ENCODE measurements at places on chromosomes 5 and 9.

- no peak for DNase-seq
These were observed 73.4 kb upstream of the MEF2C start for GRCh38 chr5:88956416-88956815.

DNA sequence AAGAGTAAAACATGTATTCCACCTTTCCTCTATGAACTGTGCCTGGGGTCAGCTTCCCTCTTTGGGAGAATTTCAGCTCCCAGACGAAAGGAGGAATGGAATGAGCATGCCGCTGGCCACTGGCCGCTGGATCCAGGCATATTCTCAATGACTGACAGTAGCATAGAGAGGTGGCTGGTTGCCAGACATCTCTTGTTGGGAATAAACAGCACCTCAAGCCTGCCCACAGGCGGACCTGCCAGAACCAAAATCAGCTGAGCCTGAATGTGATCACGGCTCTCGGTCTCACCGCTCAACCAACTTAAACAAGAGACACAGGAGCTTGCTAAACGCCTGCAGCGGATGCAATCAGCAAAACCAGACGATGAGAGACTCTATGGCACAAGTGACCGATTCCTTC, 20.6 kb downstream of the TBC1D9B start:
- no peak for DNase-seq

GRCh38 chr5:179864686-179865085, 6.1 kb upstream of the MRNIP start:
- no peak for DNase-seq

DNA sequence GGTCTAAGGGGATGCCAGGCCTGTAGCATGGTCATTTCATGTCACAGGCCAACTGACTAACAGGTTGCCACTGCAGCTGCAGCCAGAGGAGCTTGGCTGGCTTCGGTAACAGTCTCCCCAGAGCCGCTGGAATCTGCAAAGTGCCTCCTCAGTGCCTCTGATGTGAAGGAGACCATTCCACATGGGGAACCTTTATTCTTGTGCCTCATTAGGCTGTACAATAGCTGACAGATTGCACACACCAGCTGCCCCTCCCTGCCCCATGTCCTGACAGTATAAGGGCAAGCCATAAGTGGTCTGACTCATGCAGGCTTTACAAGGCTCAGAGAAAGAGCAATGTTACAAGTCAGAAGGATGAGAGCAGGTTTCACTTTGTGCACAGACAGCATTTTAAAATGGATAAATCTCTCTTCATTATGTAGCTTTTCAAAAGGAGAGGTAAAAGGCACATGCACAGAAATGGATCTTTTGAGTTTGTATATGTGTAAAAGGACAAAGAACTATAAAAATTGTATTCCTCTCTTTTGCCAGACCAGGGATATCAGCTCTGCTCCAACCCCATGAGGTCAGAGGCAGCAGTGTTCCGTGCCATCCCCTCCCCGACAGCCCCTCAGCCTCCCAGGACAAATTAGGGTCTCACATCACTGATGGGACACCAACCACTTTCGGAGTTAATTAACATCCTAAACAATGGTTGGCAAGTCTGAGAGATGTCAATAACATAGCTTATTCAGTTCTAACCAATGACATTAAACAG, 467.8 kb downstream of the TMEM232 start:
- DNase-seq, result no peak

DNA sequence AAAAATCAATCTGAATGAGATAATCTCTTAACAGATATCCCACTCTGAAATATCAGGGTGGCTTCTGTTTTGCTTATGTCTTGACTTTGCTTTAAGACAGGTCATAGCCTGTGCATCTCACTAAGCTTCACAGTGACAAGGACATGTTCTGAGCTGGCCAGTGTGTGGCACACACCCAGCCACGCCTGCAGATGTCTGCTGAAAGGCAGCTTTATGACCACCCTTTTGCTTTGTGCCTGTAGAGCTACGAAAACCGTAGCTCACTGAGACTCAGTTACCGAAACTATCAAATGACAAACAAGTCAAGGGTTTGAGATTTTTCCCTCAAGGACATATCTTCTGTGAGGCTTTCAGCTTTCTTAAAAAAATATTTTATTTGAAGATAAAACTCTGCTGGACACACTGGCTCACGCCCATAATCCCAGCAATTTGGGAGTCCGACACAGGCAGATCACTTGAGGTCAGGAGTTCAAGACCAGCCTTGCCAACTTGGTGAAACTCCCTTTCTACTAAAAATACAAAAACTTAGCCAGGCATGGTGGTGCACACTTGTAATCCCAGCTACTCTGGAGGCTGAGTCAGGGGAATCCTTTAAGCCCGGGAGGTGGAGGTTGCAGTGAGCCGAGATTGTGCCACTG, 233.2 kb downstream of the SPATA31A1 start:
- DNase-seq, result no peak

GRCh38 chr5:78829811-78830527, 155.1 kb downstream of the ARSB start:
- DNase-seq, result no peak

GRCh38 chr5:131611064-131611381, 24.0 kb downstream of the RAPGEF6 start:
- no peak for DNase-seq

GRCh38 chr5:6755941-6756340, 42.7 kb downstream of the TENT4A start:
- DNase-seq, result no peak

GRCh38 chr5:143613329-143613728, 198.6 kb upstream of the HMHB1 start:
- no peak for DNase-seq

DNA sequence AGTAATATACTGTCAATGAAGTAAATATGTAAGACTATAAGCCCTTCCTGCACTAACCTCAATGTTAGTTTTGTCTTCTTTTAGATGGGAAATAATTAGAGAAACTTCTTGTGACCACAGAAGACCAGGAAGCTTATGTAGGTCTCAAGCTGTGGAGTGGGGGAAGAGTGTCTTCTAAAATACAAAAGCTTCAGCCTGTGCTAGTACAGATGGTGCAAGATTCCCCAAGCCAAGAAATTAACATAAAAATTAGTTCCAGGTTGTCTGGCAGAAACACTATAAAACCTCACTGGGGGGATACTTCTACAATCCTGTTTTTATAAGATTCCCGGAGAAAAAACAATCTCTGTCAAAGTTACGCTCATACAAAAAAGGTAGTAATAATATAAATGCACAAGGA, 103.6 kb downstream of the FNBP1 start:
- no peak for DNase-seq

- DNase-seq, result no peak
These were observed 12.9 kb downstream of the MINAR2 start for GRCh38 chr5:129760636-129761325.

- peak; percentile 48 for DNase-seq
These were observed 260.3 kb upstream of the ADAMTS16 start for GRCh38 chr5:4879693-4880303.

GRCh38 chr5:154112255-154112654, 73.5 kb downstream of the MFAP3 start:
- no peak for DNase-seq

- DNase-seq, result no peak
These were observed 2.7 kb downstream of the BNC2 start for GRCh38 chr9:16867576-16868311.

GRCh38 chr5:148825716-148826052, 727 bp upstream of the ADRB2 start:
- no peak for DNase-seq

DNA sequence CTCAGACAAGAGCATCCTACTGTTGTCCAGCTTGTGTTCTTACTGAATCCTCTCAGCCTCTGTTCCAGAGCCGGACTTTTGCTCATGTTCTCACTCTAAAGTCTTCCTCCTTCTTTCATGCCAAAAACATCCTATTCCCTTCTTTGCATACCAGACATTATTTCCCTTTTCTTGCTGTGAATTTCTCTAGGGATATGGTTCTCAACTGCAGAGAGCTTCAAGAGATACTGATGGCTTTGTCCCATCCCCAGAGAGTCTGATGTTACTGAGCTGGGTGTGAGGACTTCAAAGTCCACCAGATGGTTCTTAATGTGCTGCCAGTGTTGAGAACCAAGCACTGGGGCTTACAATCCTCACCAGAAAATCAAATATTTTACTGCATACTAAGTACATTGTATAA, 98.6 kb upstream of the FER start:
- no peak for DNase-seq

- no peak for DNase-seq
These were observed 7.4 kb downstream of the UGCG start for GRCh38 chr9:111904026-111904425.

- no peak for DNase-seq
These were observed 47.2 kb downstream of the AOPEP start for GRCh38 chr9:94773655-94774054.

DNA sequence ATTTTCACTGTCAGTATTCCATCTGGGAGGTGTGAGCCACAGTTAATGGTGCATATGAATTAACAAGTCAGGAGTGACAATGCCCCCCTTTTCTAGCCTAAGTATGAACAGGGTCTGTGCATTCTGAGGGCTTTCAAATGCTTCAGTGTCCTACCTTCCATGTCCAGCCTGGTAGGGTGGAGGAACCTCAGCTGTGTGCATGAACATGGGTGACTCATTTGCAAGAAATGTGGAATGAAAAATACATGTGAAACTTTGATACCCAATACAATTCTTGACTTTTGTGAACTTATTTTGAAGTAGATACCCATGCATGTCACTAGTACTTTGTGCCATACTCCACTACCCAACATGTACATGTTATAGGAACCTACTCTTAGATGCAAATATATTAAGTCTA, 375.8 kb downstream of the SEMA5A start:
- DNase-seq, result no peak

DNA sequence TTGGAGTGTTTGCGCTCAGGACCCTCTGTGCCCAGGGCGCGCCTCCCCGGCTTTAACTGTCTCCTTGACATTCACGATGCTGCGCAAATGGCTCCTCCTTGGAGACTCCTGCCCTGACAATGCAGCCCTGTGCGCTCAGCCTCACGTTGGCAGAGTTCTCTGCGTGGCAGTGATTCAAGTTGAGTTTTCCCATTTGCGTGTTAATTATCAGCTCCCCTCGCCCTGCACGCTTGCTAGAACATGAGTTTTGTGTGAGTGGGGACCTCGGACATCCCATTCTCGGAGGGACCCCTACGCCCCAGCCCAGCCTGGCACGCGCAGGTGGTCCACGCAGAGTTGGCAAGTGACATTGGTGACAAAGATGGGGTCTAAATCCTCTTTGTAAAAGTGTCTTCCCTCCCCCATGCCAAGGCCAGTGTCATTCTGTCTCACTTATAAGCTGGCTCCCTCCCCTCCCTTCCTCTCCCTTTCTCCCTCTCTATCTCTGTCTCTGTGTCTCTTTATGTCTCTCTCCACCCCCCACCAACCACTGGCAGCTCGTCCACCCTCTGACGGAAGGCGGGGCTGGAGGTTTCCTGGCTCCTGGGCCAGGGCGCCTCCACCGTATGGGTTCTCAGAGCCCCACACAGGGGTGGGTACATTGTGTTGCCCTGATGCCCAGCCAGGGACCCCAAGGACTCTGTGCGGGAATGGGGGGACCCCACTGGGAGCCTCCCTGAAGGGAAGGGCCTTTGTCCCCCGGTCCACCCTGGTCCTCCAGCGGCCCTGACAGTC, 169.3 kb downstream of the OLFM1 start:
- DNase-seq, result no peak

GRCh38 chr5:72265032-72265877, 54.8 kb downstream of the MRPS27 start:
- no peak for DNase-seq

- DNase-seq, result peak; percentile 8
These were observed 3.5 kb downstream of the IFNA2 start for GRCh38 chr9:21381448-21382339.

- DNase-seq, result no peak
These were observed 18.1 kb upstream of the RPL26L1 start for GRCh38 chr5:172941067-172941516.

DNA sequence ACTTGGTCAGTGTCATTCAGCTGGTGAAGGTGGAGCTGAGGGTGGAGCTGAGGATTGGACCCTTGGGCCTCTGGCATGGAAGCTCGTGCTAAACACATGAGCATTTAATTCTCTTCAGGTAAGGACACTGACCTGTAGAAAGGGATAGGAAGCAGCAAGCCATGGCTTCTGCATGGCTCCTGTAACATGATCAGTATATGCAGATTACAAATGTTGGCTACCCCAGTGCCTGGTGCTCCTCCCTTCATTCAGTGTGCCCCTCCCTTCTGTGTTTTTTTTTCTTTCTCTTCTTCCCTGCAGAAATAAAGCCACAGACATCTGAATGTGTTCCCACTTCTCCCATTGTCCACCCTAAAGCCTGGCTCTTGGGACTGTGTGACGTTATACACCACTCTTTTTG, 52.9 kb downstream of the ARHGAP26 start:
- DNase-seq, result no peak

DNA sequence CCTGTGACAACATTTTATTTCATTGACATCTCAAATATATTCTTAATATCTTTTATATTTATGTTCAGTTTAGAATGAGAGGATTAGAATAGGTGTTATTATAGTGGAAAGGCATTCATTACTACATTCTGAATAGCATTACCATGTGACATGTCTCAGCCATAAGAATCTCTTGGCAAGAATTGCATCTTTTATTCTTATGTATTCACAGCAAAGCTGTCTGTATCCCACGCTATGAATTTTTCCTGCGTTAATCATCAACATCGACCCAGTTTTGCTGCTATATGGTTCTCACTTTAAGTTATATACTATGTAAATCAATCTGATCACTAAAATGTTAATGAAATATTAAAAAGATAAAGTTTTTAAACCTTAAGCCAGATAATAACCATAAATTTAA, 248.6 kb downstream of the TMEM232 start:
- DNase-seq, result no peak

DNA sequence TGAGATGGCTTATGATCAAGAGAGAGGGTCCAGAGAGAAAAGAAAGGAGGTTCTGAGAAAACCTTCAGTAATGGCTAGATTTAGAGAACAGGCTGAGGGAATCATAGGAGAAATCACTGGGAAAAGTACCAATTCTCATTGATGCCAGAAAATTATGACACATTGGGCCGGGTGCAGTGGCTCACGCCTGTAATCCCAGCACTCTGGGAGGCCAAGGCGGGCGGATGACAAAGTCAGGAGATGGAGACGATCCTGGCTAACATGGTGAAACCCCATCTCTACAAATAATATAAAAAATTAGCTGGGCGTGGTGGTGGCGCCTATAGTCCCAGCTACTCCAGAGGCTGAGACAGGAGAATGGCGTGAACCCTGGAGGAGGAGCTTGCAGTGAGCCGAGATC, 29.5 kb upstream of the PLIN2 start:
- no peak for DNase-seq

DNA sequence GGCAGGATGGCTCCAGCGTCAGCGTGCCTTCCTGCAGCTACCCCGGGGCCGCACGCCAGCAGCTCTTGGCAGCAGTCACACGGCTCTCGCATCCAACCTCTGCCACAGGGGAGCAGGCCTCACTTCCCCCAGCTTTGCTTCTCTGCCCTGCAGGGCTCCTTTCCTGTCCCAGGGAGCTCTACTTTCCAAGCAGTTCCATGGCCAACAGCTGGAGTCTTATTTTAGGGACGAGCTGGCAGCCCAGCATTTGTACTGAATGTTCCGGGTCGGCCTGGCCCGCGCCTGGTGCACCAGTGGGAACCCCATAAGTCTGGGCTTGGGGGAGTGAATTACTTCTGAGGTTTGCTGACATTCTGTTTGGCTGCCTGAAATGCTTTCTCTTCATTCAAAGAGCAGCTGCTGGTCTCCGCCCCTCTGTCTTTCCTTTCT, 34.6 kb downstream of the GADD45G start:
- DNase-seq, result no peak

- no peak for DNase-seq
These were observed 73.3 kb downstream of the SECISBP2 start for GRCh38 chr9:89391585-89391984.

Measured in NCI-H187 (cell line).